ENCODE measurements at places on chromosomes 4 and X.

DNA sequence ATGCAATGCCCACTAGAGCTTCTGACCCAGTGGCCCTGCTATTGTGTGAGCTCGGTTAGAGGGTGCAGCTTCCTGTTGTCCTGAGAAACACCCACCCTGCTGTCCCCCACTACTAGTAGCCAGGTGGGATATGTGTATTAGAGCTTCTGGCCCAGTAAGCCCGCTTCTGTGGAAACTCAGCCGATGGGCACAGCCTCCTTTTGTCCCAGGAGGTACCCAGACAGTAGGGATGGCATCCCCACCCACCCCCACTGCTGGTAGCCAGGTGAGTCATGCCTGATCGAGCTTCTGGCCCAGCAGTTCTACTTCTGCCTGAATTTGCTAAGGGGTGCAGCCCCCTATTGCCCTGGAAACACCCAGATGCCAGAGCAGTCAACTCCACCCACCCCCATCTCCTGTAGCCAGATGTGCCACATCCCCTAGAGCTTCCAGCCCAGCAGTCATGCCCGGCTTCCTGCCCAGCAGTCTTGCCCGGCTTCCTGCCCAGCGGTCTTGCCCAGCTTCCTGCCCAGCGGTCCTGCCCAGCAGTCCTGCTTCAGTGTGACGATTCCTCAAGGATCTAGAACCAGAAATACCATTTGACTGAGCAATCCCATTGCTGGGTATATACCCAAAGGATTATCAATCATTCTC lies 162.7 kb upstream of the KLF8 start:
- no peak for DNase-seq

DNA sequence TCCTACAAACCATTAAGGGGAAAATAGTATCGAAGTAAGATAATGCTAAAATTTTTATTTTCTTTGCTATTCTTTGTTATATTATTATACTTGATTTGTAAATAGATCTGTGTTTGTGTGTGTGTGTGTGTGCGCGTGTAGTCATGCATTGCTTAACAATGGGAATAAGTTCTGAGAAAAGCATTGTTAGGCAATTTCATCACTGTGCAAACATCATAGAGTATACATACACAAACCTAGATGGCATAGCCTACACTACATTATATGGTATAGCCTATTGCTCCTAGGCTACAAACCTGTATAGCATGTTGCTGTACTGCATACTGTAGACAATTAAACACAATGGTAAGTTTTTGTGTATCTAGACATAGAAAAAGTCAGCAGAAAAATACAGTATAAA lies 17.1 kb downstream of the MTTP start:
- no peak for DNase-seq

DNA sequence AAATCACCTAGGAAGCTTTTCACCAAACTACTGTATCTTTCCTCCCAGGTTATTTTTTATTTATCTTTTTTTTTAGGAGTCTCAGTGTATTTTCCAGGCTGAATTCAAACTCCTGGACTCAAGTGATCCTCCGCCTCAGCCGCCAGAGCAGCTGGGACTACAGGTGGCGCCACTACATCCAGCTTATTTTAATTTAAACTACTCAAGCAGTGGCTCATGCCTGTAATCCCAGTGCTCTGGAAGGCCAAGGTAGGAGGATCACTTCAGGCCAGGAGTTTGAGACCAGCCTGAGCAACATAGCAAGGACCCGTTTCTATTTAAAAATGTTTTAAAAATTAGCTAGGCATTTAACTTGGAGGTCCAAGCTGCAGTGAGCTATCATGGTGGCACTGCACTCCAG lies 37.8 kb downstream of the LEF1 start:
- no peak for DNase-seq

DNA sequence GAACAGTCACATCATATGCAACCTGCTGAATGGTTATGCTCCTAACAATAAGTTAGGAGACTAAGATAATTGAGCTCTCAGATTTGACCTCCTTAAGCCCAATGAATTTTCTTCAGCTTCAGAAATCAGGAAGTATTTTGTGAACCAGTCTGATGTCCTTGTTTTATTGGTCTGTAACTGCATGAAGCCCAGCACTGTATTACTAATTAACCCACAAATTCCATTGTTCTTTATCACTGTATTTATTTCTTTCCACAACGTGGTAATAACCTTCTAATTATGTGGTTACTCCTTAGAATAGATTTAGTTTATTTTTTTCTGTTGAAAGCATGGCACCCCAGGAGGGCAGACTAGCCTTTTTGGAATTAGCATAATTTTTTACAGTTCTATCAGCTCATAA lies 3.9 kb upstream of the MFAP3L start:
- no peak for DNase-seq

- no peak for DNase-seq
Observed at GRCh38 chr4:186068581-186069348, at the start of gene TLR3. TSS of gene TLR3 (plus strand) at chr4:186069156. CDS start at chr4:186076620, 7,464 bp downstream.

- no peak for DNase-seq
Observed at GRCh38 chr4:104128031-104128849, 366.5 kb downstream of the CXXC4 start.

DNA sequence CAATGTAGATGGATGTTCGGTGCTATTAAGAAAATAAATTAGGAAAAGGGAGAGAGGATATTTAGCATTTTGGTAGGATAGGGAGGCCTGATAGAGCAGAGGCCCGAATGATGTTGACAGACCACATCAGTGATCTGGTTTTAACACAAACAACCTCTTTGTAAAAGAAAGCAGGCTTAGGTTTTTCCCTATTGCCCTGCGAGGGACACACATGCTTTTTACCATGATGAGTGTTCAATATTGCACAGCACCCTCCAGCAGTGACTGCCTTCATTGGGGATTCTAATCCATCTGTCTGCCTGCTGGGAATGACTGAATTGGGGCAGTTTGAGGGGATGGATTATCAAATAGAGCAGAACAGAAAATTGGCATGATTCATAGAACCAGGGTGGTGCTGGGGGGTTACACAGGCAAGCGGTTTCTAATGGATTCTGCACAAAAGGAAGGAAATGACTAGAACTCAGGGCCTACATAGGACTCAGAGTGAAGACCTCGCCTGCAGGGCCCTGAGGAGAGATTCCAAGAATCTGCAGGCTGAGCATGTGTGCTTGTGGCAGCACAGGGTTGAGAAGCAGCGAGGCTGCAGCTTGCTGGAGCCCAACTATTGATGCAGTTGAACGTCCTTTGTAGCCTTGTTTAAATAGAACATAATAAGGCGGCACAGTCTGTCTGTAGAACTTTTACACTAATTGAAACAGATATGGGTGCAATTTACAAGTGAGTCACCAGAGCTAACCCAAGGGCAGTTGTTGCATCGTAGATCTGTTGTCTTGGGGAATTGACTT lies 58.0 kb downstream of the RHOH start:
- DNase-seq = no peak

- peak; percentile 14 for DNase-seq
Observed at GRCh38 chrX:17944833-17945497, 83.9 kb upstream of the RAI2 start.

GRCh38 chr4:7280926-7281690 lies 88.8 kb downstream of the SORCS2 start:
- no peak for DNase-seq

- DNase-seq = no peak
Observed at GRCh38 chr4:13990596-13991589, 363.4 kb upstream of the BOD1L1 start.
